CD4-positive, alpha-beta memory T cell (primary cell): ENCODE measurements at places on chromosomes 13 and 19. TPM values are rescaled to one million over a fixed set of nuclear protein-coding genes. Genes with fewer than 3 reads are reported as not detected.

DNA sequence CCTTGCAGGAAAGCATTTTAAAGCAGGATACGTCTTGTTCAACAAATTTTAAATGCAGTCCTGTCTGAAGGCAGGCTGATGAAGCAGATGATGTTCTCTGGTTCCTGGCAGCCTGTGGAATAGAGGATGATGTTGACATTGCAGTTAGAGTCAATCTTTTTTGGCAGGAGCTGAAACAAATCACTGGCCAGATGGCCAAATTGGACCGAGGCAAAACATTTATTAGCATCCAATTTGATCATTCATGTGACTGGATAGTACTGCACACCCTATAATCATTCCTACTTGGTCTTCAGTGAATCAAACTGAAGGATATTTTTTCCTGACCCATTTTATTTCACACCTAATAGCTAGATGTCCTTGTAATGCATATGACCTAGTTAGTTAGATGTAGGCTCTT lies 172.2 kb upstream of the SLC10A2 start:
- H3K4me3 ChIP-seq: no peak overlapping the region
- H3K4me1 ChIP-seq: no peaks in the 10 kb centered on the region
- no peak overlapping the region for H3K27ac ChIP-seq
- H3K27me3 ChIP-seq: no peaks in the 10 kb centered on the region
- H3K36me3 ChIP-seq: no peaks in the 10 kb centered on the region
- no peak for DNase-seq

DNA sequence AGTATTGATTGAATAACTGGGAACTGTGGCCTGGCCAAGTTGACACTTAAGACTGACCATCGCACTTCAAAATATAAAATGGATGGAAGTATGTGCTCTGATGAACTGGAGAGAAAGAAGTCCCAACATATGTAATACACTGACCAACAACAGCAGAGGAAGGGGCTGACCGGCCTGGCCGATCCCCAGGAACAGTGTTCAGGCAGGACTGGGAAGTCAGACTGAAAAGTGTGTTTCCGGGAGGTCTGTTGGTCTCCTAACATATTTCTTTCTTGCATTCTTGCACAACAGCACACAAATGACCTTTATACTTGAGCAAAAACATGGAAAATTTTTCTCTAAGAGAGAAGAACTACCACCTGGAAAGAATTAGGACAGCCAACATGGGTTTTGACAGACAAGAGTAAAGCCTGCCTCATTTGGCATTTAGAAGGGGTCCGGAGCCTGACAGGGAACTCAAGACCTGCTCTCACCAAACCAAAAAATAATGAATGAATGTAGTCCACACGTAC lies 297.8 kb downstream of the OXGR1 start:
- no peaks in the 10 kb centered on the region for H3K27me3 ChIP-seq
- H3K27ac ChIP-seq: no peak overlapping the region
- DNase-seq: no peak
- no peaks in the 10 kb centered on the region for H3K4me1 ChIP-seq
- no peaks in the 10 kb centered on the region for H3K36me3 ChIP-seq

The SELENOV gene
- total RNA-seq: not detected

The PTPRS gene
- total RNA-seq: 0.30 TPM

DNA sequence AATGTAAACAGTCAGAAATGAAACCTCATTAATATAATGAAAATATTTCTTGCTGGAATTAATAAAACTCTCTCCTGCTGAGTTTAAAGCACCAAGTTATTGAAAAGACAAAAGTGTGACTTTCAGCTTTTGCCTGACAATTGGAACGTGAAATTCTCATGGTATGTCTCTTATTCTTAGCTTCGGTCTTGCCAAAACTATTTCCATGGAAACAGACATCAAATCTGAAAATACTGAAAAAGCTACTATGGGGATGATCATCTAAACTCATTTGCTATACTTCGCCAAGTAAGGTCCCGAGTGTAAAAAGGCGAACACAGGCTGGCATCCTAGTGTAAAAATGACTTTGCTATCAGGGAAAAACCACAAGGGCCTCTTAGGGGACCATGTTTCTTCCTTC lies 22.8 kb downstream of the HTR2A start:
- no peak for DNase-seq
- H3K27me3 ChIP-seq: no peaks in the 10 kb centered on the region
- H3K4me3 ChIP-seq: no peak overlapping the region
- H3K36me3 ChIP-seq: no peaks in the 10 kb centered on the region
- H3K4me1 ChIP-seq: no peaks in the 10 kb centered on the region

GRCh38 chr13:113859311-113860050 lies 4.4 kb downstream of the GAS6 start:
- H3K4me1 ChIP-seq: peaks cover 16% of the 10 kb centered on the region
- no peak overlapping the region for H3K27ac ChIP-seq
- H3K36me3 ChIP-seq: no peaks in the 10 kb centered on the region
- H3K4me3 ChIP-seq: no peak overlapping the region
- H3K27me3 ChIP-seq: peaks cover 11% of the 10 kb centered on the region

The PRODH2 gene
- total RNA-seq: not detected

The KCNRG gene
- total RNA-seq: 0.64 TPM

GRCh38 chr19:48999481-49000325 lies 6.0 kb downstream of the RUVBL2 start:
- no peaks in the 10 kb centered on the region for H3K36me3 ChIP-seq
- H3K27ac ChIP-seq: no peak overlapping the region
- H3K4me1 ChIP-seq: peaks cover 3% of the 10 kb centered on the region
- H3K27me3 ChIP-seq: no peaks in the 10 kb centered on the region
- H3K4me3 ChIP-seq: no peak overlapping the region

The ARRDC5 gene
- 9.1 TPM for total RNA-seq

The ZNF761 gene
- 20.2 TPM for total RNA-seq

DNA sequence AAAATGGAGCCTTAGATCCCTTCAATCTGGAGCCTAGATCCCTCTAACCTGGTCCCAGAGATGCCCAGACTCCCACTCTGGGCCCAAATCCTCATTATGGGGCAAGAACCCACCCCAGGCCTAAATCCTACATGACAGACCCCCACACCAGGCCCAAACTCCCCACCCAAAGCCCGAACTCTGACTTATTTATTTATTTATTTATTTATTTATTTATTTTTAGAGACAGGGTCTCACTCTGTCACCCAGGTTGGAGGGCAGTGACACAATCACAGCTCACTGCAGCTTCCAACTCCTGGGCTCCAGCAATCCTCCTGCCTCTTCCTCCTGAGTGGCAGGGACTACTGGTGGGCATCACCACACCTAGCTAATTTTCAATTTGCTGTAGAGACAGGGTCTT lies 12.0 kb downstream of the FBN3 start:
- no peaks in the 10 kb centered on the region for H3K36me3 ChIP-seq
- no peaks in the 10 kb centered on the region for H3K27me3 ChIP-seq
- no peaks in the 10 kb centered on the region for H3K4me1 ChIP-seq

GRCh38 chr19:39406656-39407409 lies at the start of gene ZFP36:
Gene ZFP36 (plus strand): TSS chr19:39406847. CDS start chr19:39406905, 58 bp downstream.
- DNase-seq: peak; percentile 88
- peaks cover 66% of the 10 kb centered on the region for H3K4me1 ChIP-seq
- H3K27ac ChIP-seq: peak within 1 kb of the TSS; percentile 100
- H3K4me3 ChIP-seq: peak within 1 kb of the TSS; percentile 97

DNA sequence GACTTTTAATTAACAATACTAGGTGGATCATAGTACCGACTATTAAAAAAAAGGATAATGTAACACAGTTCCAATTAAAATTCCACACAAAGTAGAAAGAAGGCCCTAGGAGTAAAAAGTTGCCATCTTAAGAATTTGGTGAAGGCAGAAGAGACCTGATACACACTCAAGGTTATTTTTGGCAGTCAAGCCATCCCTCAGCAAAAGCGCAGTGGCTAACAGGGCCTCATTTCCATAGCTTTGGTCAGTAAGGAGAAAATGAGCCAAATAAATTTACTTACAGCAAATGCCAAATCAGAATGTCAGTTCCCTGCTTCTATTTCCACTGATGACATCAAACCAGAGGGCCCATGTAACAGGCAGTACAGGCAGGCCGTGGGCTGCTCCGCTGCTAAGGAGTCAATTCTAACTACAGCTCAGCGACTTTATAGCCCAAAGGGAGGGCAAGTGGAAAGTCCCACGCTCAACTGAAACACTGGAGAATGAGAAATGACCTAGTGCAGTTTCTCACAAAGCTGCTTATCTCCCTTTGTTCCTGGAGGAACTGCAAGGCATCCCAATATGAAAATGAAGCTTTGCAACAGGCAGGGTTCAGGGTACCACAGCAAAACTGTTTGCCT lies 6.3 kb downstream of the ARGLU1 start:
- no peaks in the 10 kb centered on the region for H3K27me3 ChIP-seq
- peak overlapping the region; percentile 22 for H3K27ac ChIP-seq
- peaks cover 22% of the 10 kb centered on the region for H3K36me3 ChIP-seq
- no peak for DNase-seq

The OR10H1 gene
- total RNA-seq: not detected

DNA sequence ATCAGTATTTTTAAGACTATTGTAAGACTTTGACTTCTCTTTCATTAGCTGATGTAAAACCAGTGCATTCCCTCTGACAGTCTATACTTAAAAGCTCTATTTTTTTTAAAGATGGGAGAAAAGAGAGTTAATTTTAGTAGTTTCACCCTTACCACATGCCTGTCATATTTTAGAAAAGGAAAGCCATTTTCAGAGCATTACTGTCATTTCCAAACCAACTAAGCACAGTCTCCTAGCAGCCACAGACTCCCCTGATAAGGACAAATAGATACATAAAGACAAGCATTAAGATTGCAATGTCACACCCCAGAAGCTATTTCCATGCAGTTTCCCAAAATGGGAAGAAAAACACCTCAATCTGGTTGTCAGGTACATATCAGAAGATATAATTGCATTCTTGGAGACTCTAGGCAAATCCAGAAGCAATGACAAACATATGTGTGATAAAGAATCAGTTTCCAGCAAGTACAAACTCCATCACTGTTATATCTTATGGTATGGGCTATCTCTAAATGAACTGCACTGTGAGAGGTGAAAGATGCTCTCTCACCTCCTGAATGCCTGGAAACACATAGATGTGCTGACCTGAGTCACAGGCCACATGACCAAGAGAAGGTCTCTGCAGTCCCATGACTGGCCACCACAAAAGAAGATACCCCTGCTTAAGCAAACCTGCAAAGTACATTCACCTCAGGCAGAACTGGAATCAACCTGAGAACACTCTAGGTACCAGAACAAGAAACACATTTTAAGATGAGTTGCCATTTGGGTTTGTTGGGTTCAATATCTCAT lies 303.3 kb downstream of the POU4F1 start:
- no peak for DNase-seq
- H3K36me3 ChIP-seq: no peaks in the 10 kb centered on the region
- H3K4me1 ChIP-seq: no peaks in the 10 kb centered on the region
- H3K27me3 ChIP-seq: no peaks in the 10 kb centered on the region

GRCh38 chr19:6887316-6887715 lies at the start of gene ADGRE1:
Gene ADGRE1 (plus strand): TSS chr19:6887579. CDS start chr19:6887609, 30 bp downstream.
- no peak within 1 kb of the TSS for H3K27ac ChIP-seq
- DNase-seq: no peak
- no peak within 1 kb of the TSS for H3K4me3 ChIP-seq
- H3K4me1 ChIP-seq: peaks cover 53% of the 10 kb centered on the region

DNA sequence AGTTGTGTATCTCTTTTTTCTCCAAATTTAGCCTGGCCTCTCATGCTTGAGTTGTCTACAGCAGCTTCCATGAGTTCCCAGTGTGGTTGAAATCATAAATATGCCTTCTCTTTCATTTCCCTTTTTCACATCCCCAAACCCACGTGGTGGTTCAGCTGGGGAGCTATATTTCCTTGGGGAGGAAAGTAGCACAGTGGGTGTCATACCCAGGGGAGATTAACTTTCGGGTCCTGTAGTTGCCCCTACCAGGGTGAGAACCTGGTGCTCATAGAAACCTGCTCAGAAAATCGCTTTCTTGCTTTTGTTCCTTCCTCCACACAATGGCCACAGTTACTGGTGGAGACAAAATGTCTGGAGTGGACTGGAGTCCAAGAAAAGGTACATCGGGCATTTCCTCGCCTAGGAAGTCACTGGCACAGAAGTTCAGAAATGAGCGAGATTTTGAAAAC lies 7.0 kb upstream of the LILRA4 start:
- no peak for DNase-seq
- no peaks in the 10 kb centered on the region for H3K4me1 ChIP-seq
- H3K4me3 ChIP-seq: no peak overlapping the region
- H3K27ac ChIP-seq: no peak overlapping the region
- no peaks in the 10 kb centered on the region for H3K27me3 ChIP-seq

DNA sequence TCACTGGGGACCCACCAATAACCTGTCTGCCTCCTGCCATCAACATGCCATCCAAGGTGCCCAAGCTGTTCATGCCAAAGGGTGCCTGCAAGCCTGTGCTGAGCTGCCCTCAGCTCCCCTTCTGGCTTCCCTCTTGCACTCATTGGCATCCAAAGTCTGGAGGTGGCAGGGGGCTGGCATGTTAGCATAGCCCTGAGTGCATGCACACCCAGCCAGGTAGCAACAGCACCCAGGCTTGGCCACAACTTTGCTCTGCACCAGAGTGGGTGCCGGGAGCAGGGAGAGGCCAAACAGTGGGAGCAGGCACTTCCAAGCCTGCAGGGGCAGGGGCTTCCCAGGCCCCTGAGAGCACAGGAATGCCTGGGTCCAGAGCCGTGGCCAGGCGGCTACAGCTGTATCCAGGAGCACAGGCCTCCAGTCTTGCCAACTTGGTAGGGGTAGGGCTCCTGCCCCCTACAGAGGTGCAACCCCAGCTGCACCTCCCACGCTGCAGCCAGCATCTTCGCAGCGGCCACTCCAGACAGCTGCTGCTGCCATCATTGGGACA lies 26.1 kb upstream of the TBC1D4 start:
- no peaks in the 10 kb centered on the region for H3K27me3 ChIP-seq
- no peaks in the 10 kb centered on the region for H3K4me1 ChIP-seq
- no peaks in the 10 kb centered on the region for H3K36me3 ChIP-seq
- no peak overlapping the region for H3K27ac ChIP-seq
- DNase-seq: no peak

DNA sequence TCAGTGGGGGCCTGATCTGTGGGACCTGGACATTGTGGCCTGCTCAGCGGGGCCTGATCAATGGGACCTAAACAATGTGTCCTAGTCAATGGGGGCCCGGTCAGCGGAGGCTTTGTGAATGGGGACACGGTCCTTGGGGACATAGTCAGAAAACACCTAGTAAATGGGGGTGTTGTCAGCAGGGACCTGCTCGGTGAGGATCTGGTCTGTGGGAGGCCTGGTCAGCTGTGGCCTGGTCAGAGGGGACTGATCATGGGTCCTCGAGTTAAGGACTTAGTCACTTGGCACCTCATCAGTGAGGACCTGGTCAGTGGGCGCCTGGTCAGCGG lies 44.5 kb upstream of the TPM4 start:
- H3K27me3 ChIP-seq: no peaks in the 10 kb centered on the region
- no peak for DNase-seq
- H3K4me1 ChIP-seq: no peaks in the 10 kb centered on the region
- H3K27ac ChIP-seq: no peak overlapping the region
- no peak overlapping the region for H3K4me3 ChIP-seq

The GIPC3 gene
- 0.70 TPM for total RNA-seq

GRCh38 chr13:31846961-31847752 lies 107.8 kb downstream of the RXFP2 start:
- no peaks in the 10 kb centered on the region for H3K36me3 ChIP-seq
- H3K27ac ChIP-seq: peak overlapping the region; percentile 42
- H3K4me3 ChIP-seq: no peak overlapping the region
- peaks cover 16% of the 10 kb centered on the region for H3K4me1 ChIP-seq
- no peaks in the 10 kb centered on the region for H3K27me3 ChIP-seq

- H3K27me3 ChIP-seq: no peaks in the 10 kb centered on the region
- no peak overlapping the region for H3K27ac ChIP-seq
- H3K36me3 ChIP-seq: no peaks in the 10 kb centered on the region
- no peaks in the 10 kb centered on the region for H3K4me1 ChIP-seq
- no peak overlapping the region for H3K4me3 ChIP-seq
- no peak for DNase-seq
Observed at GRCh38 chr19:31501427-31502195, 152.4 kb upstream of the TSHZ3 start.

GRCh38 chr13:38979891-38980749 lies 10.5 kb downstream of the STOML3 start:
- DNase-seq: no peak
- no peak overlapping the region for H3K4me3 ChIP-seq
- H3K4me1 ChIP-seq: no peaks in the 10 kb centered on the region
- H3K27me3 ChIP-seq: no peaks in the 10 kb centered on the region
- H3K36me3 ChIP-seq: no peaks in the 10 kb centered on the region
